T-cell (primary cell): ENCODE measurements at places on chromosomes 1 and 21. TPM values are rescaled to one million over a fixed set of nuclear protein-coding genes. Genes with fewer than 3 reads are reported as not detected.

GRCh38 chr1:218474128-218474527 lies 129.0 kb downstream of the TGFB2 start:
- H3K27me3 ChIP-seq: no peaks in the 10 kb centered on the region
- no peak for DNase-seq
- H3K4me1 ChIP-seq: no peaks in the 10 kb centered on the region
- no peak overlapping the region for H3K27ac ChIP-seq
- no peak overlapping the region for H3K4me3 ChIP-seq
- H3K36me3 ChIP-seq: no peaks in the 10 kb centered on the region

- no peak overlapping the region for H3K27ac ChIP-seq
- H3K4me3 ChIP-seq: no peak overlapping the region
- no peak for DNase-seq
- no peaks in the 10 kb centered on the region for H3K27me3 ChIP-seq
- H3K4me1 ChIP-seq: no peaks in the 10 kb centered on the region
These were observed 45.5 kb downstream of the GIPC2 start for GRCh38 chr1:78091215-78091813.

DNA sequence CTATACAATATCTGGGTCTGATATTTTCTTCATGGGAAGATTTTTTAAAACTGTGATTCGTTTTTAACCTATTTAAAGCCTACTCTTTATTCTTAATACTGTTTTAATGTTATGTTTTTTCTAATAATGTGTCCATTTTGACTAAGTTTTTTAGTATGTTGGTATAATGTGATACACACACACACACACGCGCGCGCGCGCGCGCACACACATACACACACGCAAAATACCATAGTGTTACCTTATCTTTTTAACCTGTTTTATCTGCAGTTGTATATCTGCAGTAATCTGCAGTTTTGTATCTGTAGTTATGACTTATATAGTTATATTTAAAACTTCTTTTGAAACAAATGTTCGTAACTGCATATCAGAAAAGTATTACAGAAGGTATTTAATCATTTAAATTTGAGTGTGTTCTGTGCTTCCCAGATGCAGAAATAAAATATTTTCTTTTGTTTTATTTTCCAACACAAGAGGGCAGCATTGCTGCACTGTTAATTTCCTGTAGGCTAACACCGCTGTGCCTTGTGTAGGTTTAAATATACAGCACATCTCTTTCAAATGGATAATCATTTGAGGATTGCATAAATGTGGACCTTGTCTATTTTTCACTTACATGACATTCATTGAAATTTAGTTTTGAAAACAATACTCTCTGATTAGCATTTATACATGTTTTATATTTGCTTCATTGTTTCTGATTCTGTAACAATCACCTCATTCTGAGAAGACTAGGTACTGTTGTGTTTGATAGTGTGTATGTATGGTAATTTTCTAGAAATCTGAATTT lies 166.1 kb downstream of the PDE4B start:
- no peaks in the 10 kb centered on the region for H3K36me3 ChIP-seq
- no peaks in the 10 kb centered on the region for H3K4me1 ChIP-seq
- no peaks in the 10 kb centered on the region for H3K27me3 ChIP-seq

- no peaks in the 10 kb centered on the region for H3K27me3 ChIP-seq
- no peak overlapping the region for H3K27ac ChIP-seq
- H3K4me3 ChIP-seq: no peak overlapping the region
These were observed 72.0 kb upstream of the GCLM start for GRCh38 chr1:93981274-93981667.

GRCh38 chr1:234845097-234845660 lies 235.2 kb upstream of the IRF2BP2 start:
- peaks cover 36% of the 10 kb centered on the region for H3K4me1 ChIP-seq
- H3K36me3 ChIP-seq: no peaks in the 10 kb centered on the region
- H3K4me3 ChIP-seq: no peak overlapping the region
- H3K27me3 ChIP-seq: no peaks in the 10 kb centered on the region
- peak overlapping the region; percentile 48 for H3K27ac ChIP-seq

DNA sequence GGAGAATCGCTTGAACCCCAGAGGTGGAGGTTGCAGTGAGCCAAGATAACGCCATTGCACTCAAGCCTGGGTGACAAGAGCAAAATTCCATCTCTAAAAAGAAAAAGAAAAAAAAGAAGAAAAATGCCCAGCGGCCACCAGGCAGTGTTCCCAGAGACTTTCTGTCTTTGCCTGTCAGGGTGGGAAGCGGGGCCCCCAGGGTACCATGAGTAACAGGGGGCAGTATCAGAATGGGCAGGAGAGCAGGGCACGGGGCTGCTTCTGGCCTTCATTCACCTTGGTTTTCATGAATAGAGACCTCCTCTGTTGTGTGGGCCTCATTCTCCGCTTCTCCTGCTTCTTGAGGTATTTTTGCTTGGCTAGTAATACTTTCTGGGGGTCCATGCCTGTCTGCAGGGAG lies 20.4 kb downstream of the SLC26A9 start:
- no peaks in the 10 kb centered on the region for H3K36me3 ChIP-seq
- no peak for DNase-seq
- no peak overlapping the region for H3K27ac ChIP-seq
- no peak overlapping the region for H3K4me3 ChIP-seq

DNA sequence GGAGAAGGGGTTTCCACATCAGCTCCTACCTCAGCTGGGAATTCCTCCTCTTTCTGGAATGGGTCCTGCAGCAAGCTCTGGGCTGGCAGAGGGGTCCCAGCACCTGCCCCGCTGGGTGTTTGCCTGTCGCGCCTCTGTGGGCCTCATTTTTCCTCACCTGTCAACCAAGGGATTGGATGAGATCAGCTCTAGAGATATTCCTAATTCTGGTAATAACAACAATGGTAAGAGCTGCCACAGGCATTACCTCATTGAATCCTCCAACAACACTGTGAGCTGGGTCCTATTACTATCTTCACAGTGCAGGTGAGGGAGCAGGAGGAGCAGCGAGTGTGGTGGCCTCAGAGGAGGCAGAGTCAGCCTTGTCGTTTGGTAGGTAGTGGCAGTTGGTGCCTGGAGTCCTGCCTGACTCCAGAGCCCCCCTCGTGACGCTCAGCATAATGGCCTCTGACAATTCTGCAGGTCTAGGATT lies 23.3 kb upstream of the PAX7 start:
- DNase-seq: no peak
- H3K4me1 ChIP-seq: no peaks in the 10 kb centered on the region
- H3K27me3 ChIP-seq: peaks cover 2% of the 10 kb centered on the region
- no peaks in the 10 kb centered on the region for H3K36me3 ChIP-seq
- H3K27ac ChIP-seq: no peak overlapping the region

DNA sequence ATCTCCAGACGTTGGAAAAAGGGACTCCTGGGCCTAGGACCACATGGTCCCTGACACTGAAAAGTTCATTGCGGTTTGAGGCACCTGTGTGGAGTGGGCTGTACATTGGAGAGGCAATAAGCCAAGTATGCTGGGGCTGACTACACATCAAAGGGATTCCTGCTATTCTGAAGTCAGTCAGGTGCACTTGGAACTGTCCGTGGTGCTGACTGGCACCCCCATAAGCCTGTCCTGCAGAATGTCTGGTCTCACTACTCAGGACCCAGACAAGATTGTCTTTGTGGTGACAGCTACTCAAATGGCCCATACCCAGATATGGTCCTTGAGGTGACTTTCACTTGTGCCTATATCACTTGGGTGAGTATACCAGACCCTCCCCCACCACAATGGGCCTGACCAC lies 150.6 kb downstream of the RWDD3 start:
- no peaks in the 10 kb centered on the region for H3K36me3 ChIP-seq
- no peak overlapping the region for H3K27ac ChIP-seq
- no peaks in the 10 kb centered on the region for H3K27me3 ChIP-seq
- no peaks in the 10 kb centered on the region for H3K4me1 ChIP-seq

DNA sequence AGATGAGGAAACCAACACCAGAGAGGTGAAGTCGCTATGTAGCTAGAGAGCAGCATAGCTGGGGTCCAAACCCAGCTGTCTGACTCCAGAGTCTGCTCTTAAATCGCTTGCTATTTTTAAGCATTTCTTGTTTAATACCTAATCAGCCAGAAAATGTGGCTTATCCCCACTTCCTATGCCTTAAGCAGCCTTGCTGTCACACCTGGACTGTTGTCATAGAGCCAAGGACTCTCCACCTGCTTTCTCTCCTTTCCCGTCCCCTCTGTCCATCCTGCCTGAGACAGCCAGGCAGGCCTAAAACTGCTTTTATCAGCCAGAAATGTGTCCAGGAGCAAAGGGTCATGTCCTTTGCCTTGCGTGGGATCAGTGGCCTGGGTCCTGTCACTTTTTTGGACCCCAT lies 28.3 kb upstream of the EPHA8 start:
- no peaks in the 10 kb centered on the region for H3K36me3 ChIP-seq
- no peak overlapping the region for H3K27ac ChIP-seq
- no peaks in the 10 kb centered on the region for H3K4me1 ChIP-seq
- no peak for DNase-seq

GRCh38 chr1:95953015-95953414 lies 719.0 kb downstream of the RWDD3 start:
- no peaks in the 10 kb centered on the region for H3K27me3 ChIP-seq
- H3K36me3 ChIP-seq: no peaks in the 10 kb centered on the region
- no peak overlapping the region for H3K27ac ChIP-seq
- H3K4me1 ChIP-seq: no peaks in the 10 kb centered on the region
- DNase-seq: no peak

DNA sequence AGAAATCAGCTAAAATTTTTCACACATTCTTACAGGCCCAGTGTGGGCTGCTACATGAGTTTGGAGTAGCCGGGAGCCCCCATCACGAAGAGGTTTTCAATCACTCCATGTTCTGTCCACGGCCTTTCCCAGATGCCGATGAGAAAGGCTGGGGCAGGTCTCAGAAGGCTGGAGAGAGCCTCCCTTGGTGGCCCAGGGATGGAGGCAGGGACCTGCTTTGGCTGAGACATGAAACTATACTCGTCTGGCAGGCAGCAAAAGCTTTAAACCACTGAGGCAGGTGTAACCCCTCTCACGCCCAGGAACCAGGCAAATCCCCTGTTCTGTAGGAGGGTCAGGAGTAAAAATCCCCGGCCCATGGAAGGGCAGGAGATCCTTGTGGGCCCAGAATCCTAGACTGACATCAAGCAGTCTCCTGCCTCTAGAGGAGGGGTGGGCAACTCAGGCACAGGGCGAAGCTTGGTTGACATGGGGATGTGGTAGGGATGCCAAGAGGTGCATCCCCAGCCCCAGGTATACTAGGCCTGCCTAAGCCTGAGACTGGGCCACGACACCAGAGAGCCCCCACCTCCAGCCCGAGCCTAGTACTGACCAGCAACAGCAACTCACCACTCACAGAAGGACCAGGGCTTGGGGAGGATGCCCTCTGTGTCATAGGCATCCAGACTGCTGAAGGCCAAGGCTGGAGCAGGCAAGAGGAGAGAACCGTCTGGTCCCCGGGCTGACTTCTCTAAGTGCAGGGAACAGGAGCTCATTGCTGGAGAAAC lies 9.1 kb downstream of the MMEL1 start:
- H3K27me3 ChIP-seq: no peaks in the 10 kb centered on the region
- H3K36me3 ChIP-seq: no peaks in the 10 kb centered on the region
- no peaks in the 10 kb centered on the region for H3K4me1 ChIP-seq
- no peak overlapping the region for H3K27ac ChIP-seq
- H3K4me3 ChIP-seq: no peak overlapping the region

DNA sequence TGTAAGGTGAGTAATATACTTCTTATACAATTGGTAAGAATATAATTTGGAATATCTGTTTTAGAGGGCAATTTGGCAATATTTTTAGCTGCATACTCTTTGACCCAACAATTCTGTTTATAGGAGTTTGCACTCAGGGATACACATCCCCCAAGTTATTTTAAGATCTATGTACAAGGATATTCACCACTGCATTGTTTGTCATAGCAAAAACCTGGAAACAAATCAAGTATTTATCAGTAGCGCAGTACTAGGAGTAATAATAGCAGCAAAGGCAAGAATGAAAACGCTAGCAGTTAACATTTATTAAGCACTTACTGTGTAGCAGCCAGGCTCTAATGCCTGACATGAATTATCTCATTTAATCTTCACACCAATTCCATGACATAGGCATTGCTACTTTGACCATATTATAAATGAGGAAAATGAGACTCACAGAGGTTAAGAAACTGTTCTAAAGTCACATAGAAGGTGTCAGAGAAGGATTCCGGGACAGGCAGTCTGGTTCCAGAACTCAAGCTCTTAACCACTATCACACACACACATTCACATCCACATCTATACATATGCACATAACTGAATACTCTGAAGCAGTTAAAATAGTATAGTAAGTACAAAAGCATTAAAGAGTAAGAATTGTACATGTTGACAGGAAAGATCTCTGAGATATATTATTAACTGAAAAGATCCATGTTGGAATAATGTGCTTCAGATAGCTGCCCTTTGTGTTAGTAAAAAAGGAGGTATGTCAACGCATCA lies 30.6 kb downstream of the PHC2 start:
- DNase-seq: no peak
- H3K4me3 ChIP-seq: no peak overlapping the region
- no peaks in the 10 kb centered on the region for H3K36me3 ChIP-seq
- no peak overlapping the region for H3K27ac ChIP-seq
- H3K27me3 ChIP-seq: no peaks in the 10 kb centered on the region
- H3K4me1 ChIP-seq: no peaks in the 10 kb centered on the region

DNA sequence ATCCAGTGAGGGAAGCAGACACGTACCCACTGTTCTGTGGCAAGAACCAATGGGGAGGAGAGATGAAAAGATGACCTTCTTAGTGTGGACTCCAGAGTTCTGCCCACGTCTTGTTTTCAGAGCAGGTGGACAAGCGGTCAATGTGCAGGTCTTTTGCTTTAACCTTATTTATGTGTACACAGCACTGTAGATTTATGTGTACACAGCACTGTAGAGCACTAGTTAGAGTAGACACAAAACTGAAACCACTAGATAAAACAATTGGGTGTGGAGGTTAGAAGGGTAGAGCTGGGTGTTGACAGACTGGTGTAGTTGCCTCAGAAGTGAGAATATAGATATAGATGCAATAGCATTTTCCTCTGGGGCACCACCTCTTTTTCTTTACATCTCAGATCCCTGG lies 150.0 kb downstream of the MAGI3 start:
- H3K4me3 ChIP-seq: no peak overlapping the region
- no peaks in the 10 kb centered on the region for H3K27me3 ChIP-seq
- no peak for DNase-seq
- no peaks in the 10 kb centered on the region for H3K36me3 ChIP-seq
- H3K4me1 ChIP-seq: no peaks in the 10 kb centered on the region

- H3K27ac ChIP-seq: no peak overlapping the region
- DNase-seq: no peak
- H3K4me3 ChIP-seq: no peak overlapping the region
- no peaks in the 10 kb centered on the region for H3K4me1 ChIP-seq
These were observed 79.3 kb downstream of the SLC35F3 start for GRCh38 chr1:233983811-233984210.

DNA sequence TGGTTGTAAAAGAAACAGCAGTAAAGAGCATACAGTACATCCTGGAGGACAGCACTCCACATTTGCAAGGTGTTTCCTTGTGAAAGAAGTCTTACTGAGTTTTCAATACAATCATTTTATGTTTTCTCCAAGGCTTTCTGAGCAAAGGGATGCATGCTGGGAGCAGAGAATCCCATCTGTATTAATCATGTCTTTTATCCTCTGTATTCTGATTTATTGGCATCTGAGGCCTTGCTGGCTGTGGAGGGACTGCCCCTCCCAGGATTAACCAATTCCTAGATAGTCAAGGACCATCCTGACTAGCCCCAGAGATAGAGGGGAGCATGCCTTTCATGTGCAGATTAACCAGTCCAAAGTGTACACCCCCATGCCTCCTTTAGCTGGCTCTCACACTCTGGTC lies 476.3 kb downstream of the SIPA1L2 start:
- H3K27ac ChIP-seq: no peak overlapping the region
- no peak overlapping the region for H3K4me3 ChIP-seq
- H3K36me3 ChIP-seq: no peaks in the 10 kb centered on the region

BACE2 gene
- total RNA-seq: 0.89 TPM

FCRL2 gene
- total RNA-seq: 1.5 TPM

OR2T35 gene
- total RNA-seq: not detected

C1QB gene
- 1.3 TPM for total RNA-seq

CYP4Z1 gene
- total RNA-seq: not detected

ZNHIT6 gene
- total RNA-seq: 18.9 TPM

ADORA3 gene
- total RNA-seq: not detected

TAGLN2 gene
- 372 TPM for total RNA-seq
